ENCODE measurements at places on chromosomes 12 and 14. TPM values are rescaled to one million over a fixed set of nuclear protein-coding genes. Genes with fewer than 3 reads are reported as not detected.

Gene OR10A7
- total RNA-seq = not detected

Gene SERPINA6
- not detected for total RNA-seq

- DNase-seq = no peak
- no peaks in the 10 kb centered on the region for H3K36me3 ChIP-seq
- H3K4me3 ChIP-seq = no peak overlapping the region
Measured at GRCh38 chr14:22715890-22716289, 50.6 kb upstream of the OXA1L start.

GRCh38 chr14:52954346-52955214 lies 3.7 kb upstream of the FERMT2 start:
- H3K4me3 ChIP-seq = peak overlapping the region; percentile 58
- no peaks in the 10 kb centered on the region for H3K27me3 ChIP-seq
- H3K36me3 ChIP-seq = no peaks in the 10 kb centered on the region
- no peaks in the 10 kb centered on the region for H3K4me1 ChIP-seq

DNA sequence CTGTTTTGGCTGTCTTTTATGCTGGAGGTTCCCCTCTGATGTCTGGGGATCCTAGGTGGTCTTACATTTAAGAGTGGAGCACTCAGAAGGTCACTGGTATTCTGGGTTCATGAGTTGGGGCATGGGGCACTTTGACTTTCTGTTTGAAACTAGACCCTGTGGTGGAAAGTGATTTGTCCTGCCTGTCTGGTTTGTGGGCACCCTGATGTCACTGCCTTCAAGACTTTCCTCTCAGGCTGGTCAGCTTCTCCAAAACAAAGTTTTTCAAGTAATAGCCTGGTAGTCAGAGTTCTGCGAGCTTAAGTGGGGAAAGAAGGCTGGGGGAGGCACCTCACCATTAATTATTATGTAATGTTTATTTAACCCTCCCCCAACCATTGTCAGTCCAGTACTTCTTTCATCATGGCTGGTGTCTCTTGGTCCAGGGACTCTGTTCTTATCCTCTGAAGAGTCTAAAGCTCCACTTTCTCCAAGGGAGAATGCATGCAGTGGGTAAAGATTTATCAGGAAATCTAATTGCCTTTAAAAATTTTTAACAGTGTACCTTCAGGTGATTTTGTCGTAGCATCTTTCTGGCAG lies 35.3 kb downstream of the ZC3H14 start:
- no peak for DNase-seq
- no peak overlapping the region for H3K4me3 ChIP-seq
- peaks cover 10% of the 10 kb centered on the region for H3K36me3 ChIP-seq

Gene DCN
- total RNA-seq = 863 TPM

- H3K4me1 ChIP-seq = no peaks in the 10 kb centered on the region
- H3K4me3 ChIP-seq = no peak overlapping the region
- no peak for DNase-seq
- H3K36me3 ChIP-seq = no peaks in the 10 kb centered on the region
Measured at GRCh38 chr14:70770490-70770889, 38.8 kb downstream of the MAP3K9 start.

DNA sequence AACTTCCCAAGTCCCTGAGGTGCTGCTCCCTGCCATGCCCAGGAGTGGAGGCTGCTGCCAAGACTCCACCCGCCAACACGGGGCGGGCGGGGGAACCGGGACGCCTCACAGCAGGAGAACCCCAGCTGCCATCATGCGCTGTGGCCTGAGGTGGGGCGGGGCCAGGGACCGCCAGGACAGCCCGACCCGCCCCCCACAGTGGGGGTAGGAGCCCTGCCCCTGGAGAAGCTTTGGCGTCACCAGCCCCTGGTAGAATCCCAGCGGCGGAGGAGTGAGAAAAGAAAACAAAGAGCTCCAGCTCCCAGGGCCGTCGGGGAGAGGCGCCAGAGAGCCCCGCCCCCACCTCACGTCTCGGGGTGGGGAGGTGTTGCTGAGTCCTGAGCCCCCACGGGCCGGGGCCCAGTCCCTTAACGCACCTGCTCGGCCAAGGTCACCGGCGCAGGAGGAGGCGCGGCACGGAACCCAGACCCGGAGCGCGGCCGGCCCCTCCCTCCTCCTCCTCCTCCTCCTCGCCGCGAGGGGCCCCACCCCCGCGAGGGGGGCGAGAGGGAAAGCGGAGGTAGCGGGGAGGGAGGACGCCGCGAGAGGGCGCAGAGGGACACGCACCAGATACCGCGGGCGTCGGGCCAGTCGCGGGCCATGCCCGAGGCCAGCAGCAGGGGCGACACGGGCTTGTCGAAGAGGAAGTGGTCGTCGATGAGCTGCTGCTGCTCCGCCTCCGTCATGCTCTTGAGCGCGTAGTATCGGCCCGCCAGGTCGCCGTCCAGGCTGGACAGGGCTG lies 1.8 kb downstream of the CKB start:
- H3K4me3 ChIP-seq = peak overlapping the region; percentile 12
- H3K36me3 ChIP-seq = no peaks in the 10 kb centered on the region
- peak; percentile 82 for DNase-seq
- no peaks in the 10 kb centered on the region for H3K4me1 ChIP-seq

- H3K27me3 ChIP-seq = no peaks in the 10 kb centered on the region
- no peak overlapping the region for H3K27ac ChIP-seq
- H3K4me3 ChIP-seq = no peak overlapping the region
- no peak for DNase-seq
Measured at GRCh38 chr12:125155366-125155765, 90.1 kb downstream of the AACS start.

All from aorta (tissue), 5 donors.